WTC11 (cell line): ENCODE measurements at places on chromosomes 5 and 9. TPM values are rescaled to one million over a fixed set of nuclear protein-coding genes. Genes with fewer than 3 reads are reported as not detected.

SPATA31A3 gene
- not detected in 3 replicates for total RNA-seq

- no peak for DNase-seq
Observed at GRCh38 chr5:79990205-79990597, 861 bp downstream of the MTX3 start.

SLC27A6 gene
- total RNA-seq: 3.6 to 4.0 TPM (median 3.9 TPM) in 3 replicates

- DNase-seq: no peak
Observed at GRCh38 chr5:39742916-39743315, 318.1 kb upstream of the DAB2 start.

PHF24 gene
- 0.34 to 0.59 TPM (median 0.53 TPM) in 3 replicates for total RNA-seq

LCP2 gene
- 0.37 to 0.73 TPM (median 0.72 TPM) in 3 replicates for total RNA-seq

GRCh38 chr5:194102-194501 is 2.8 kb downstream of the LRRC14B start:
- no peak for DNase-seq

DNA sequence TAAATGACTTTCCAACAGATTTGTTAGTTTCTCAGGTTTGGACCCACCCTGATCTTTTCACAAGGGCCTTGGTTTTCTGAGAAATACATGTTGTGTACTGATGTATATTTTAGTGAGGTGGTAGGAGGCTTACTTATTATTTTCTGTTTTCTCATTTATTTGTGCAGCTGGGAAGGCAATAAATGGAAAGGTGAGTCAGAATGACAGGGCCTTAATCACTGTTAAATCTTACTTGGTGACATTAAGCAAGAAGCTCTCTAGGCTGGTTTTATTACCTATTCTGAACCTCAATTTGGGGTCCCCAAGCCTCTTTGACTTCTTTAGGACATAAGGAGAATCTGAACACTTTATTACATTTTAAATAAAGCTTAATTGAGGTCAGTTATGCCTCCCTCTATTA is 214.0 kb upstream of the DAB2 start:
- DNase-seq: no peak

DNA sequence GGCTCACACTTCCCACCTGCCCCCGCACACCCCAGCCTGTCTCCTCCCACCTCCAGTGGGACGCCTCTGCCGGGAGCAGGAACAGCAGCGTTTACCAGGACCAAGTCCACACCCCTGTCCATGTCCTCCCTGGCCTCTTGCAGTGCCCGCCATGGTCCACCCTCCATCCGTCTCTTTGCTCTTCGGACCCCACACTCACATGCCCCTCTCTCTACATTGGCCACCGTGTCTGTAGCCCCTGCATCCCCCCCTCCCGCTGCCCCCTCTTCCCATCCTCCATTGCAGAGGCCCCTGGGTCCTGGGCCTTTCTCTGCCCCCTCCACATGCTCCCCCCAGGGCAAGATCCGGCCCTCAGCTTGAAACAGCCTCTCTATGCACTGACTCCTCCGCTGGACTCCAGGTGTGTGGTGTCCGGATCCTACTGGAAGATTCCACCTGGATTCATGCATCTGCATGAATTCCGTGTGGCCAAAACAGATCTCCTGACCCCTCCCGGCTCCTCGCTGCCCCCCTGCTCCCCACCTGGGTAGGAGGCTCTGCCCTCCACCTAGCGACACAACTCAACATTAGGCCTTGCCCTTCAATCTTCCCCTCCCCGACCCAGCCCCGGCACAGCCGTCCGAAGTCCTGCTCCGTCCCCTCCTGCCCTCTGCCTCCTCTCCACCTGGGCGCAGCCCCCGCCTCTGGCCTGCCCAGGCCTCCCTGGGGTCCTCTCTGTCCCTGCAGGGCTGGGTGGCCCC is 168.5 kb downstream of the OLFM1 start:
- DNase-seq: no peak

- DNase-seq: no peak
Observed at GRCh38 chr5:55021821-55022220, 2.2 kb upstream of the GZMK start.

DNA sequence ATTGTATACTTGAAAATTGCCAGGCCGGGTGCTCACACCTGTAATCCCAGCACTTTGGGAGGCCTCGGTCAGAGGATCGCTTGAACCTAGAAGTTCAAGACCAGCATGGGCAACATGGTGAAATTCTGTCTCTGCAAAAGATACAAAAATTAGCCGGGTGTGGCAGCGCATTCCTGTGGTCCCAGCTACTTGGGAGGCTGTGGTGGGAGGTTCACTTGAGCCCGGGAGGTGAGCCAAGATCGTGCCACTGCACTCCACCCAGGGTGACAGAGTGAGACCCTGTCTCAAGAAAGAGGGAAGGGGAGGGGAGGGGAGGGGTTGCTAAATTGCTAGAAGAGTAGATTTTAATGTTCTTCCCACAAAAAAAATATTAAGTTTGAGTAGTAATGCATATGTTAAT is 53.2 kb downstream of the FNBP1 start:
- no peak for DNase-seq

DNA sequence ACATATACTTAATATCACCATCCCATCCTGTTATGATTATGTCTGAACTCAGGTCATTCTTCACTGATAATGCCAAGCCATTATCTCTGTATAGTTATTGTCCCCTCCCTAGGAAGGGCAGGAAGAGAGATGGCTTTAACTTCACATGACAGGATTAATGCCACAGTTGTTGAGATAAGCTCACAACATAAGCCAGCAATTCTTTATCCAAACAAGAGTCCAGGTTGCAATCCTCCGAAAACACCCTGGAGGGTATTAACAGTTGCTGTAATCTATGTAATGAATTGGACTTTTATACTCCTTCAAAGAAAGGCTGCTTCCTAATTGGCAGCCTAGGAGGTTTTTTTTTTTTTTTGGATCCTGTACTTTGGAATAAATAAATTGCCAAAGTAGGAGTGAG is 779.4 kb downstream of the SEMA5A start:
- DNase-seq: no peak

DNA sequence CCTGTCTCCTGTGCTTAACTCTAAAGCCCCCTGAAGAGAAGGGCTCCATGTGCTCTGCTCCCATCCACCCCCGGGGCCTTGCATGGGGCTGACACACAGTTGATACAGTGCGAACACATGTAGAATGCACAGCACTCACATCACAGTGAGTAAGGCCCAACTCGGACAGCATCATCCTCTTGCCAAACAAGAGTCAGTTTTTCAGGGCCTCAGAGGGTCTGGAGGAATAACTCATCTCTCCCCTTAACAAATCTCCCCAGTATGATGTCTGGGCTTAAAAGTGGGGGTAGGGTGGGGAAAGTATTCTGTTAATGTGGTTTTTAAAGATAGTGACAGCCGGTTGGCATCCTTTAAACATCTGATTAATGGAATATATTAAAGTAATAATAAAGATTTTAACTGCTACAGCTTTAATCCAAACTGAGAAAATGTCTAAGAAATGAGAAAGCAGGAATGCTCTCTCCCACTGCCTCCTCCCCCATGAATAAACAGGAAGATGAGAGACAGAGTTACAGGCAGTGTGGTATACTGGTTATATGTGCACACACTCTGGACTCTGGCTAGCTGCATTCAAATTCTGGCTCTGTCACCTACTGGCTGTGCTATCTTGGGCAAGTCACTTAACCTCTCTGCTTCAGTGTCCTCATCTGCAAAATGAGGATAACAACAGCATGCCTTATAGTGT is 22.5 kb downstream of the APBA1 start:
- no peak for DNase-seq

KIF24 gene
- total RNA-seq: 3.8 to 4.5 TPM (median 4.3 TPM) in 3 replicates

MYOT gene
- not detected in 3 replicates for total RNA-seq

DNA sequence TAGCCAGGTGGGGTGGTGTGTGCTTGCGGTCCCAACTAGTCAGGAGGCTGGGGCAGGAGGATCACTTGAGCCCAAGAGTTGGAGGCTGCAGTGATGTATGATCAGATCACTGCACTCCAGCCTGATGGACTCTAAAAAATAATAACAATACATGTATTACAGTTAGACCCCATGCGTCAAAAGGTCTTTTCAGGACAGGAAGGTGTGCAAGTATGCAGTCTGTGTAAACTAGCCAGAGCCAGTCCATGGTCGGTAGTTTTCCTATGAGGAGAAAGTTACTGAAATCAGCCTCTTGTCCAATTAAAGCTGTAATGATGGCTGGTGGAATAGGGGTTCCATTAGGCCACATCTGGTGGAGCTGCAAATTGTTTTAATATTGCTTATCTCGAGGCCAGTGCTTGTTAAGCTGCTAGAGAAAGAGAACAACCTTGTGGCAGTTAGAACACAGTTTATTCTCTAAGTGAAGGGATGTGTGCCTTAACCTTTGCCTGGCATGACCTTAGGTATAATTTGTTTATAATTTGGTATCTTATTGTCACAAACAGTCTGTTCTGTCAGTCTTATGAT is 1.5 kb upstream of the STOM start:
- DNase-seq: no peak

HACD4 gene
- 0.94 to 1.2 TPM (median 1.1 TPM) in 3 replicates for total RNA-seq

FOXD4L5 gene
- total RNA-seq: 0.07 to 0.11 TPM in 2 of 3 replicates, not detected in the other

SMIM15 gene
- 41.9 to 43.3 TPM (median 42.5 TPM) in 3 replicates for total RNA-seq

TNC gene
- 3.3 to 4.5 TPM (median 3.6 TPM) in 3 replicates for total RNA-seq

CSNK1A1 gene
- 265 to 276 TPM (median 269 TPM) in 3 replicates for total RNA-seq

DNA sequence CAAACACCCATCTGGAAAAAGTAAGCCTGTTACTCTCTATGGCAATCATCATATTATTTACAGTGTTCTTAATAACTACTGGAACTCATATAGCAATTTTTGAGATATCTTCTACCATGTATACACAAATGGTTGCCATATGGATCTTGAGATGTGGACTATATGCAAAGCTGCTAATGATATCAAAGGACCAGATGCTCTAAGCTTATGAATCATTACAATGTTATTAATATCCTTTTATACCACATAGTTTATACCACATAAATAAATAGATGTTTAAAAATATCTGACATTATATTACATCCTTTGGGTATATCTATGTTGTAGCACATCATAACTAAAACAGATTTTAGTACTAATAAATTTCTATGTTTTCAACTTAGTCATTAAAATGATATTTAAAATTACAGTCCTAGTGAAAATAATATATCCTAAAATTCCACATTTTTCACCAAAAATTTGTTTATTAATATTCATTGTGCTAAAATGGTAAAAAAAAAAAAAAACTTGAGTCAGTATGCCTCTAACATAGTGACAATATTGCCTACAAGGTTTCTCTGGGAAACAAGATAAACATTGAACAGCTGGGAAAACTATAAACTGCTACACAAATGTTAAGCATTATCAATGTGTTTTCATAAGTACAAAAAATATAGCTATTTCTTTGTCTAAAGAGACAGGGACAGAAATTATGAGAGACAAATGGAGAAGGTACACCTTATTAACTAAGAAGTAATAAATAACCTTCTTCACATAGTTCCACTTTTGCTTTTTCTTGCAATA is 85.5 kb downstream of the DTWD2 start:
- DNase-seq: no peak

DNA sequence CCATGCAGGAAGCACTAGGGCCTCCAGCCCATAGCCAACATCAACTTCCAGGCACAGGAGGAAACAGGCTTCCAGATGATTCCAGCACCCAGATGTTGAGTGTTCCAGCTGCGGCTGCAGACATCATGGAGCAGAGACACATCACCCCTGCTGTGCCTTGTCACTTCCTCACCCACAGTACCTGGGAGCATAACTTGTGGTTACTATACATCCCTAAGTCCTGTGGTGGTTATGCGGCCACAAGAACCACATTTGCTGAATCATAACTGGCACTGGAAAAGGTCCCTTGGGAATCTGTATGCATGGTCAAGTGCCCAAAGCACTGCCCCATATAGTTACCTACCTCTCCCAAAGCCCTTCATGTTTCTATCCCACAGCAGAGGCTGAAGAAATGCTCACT is 56.6 kb downstream of the WHRN start:
- no peak for DNase-seq
